Stimulated activated CD4-positive, alpha-beta T cell treated with anti-CD3 and anti-CD28 coated beads, Interleukin-1b, Interleukin-23, amount 100 ng/mL, for 4 hours (primary cell): ENCODE measurements at places on chromosomes 7 and 10.

GRCh38 chr10:132847416-132847777 is 61.5 kb upstream of the NKX6-2 start:
- DNase-seq: no peak

GRCh38 chr10:818526-819220 is 112.8 kb downstream of the LARP4B start:
- DNase-seq: no peak

- no peak for DNase-seq
Measured at GRCh38 chr10:77162697-77163096, 474.9 kb downstream of the KCNMA1 start.

DNA sequence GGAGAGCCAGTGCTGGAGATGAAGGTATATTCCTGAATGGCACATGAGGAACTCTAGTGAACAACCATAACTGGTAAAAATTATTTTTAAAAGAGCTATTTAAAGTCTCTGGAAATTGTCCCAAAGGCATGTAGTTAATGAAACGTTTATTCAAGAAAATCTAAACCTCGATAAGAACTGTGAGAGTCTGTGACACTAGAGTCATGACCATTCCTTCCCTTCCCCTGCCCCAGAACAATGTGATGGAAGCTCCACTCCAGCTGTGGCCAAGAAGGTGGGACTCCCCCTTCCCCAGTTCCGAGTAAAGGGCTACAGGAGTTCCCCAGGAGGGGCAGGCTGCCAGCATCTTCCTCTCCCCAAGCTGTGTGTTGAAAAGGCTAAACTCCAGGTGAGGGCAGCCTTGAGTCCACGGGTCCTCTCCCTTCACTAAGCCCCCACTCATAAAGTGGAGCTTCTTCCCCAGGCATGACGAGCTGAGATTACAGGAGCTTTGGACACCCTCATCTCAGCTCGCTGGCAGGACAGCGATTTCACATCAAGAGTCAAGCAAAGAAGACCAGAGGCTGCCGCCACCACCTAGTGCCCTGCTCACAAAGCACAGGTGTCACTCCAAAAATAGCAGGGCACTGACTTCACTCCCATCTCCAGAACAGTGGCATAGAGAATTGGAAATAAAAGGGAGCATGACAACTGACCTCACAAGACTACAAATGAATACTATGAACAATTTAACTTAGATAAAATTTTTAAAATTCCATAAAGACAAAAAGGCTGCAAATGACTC is 68.5 kb downstream of the NHLRC2 start:
- DNase-seq: no peak

DNA sequence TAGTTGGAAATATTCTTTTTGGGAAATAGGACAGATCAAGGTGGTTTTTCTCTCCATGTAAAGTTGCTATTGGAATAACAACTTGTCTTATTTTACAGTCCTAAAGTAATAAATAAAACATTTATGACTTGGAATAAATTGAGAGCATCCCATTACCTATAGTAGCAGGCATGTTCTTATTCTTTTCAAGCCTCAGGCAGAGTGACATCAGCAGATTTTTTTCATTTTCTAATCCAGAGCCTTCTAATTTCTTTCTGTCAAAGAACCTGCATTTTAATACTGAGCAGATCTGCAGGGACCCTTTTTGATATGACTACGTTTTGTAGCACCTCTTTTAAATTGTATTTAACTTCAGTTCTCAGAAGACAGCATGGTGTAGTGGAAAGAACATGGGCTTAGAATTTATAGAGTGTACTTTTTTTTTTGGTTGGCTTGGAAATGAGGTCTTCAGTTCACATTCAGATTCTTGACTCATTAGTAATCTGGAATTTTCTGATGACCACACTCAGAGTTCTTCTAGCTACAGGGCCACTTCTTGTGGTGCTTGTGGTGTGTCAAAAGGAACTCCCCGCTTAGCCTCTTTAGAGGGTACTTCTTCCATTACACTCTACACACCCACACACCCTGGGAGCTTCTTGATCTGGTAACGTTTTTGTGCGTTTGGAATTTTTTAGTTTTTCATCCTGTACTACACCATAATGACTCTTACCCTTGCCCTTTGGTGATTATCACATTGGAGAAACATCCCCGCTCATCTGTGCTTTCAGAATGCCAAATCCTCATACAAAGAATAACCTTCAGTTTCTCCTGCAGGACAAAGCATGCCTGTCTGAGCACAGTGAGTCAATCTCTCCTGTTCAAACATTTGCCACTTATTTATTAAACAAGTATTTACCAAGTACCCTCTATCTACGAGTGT is 34.6 kb downstream of the AGK start:
- peak; percentile 13 for DNase-seq

- no peak for DNase-seq
Measured at GRCh38 chr10:8803992-8804391, 749.5 kb downstream of the GATA3 start.

DNA sequence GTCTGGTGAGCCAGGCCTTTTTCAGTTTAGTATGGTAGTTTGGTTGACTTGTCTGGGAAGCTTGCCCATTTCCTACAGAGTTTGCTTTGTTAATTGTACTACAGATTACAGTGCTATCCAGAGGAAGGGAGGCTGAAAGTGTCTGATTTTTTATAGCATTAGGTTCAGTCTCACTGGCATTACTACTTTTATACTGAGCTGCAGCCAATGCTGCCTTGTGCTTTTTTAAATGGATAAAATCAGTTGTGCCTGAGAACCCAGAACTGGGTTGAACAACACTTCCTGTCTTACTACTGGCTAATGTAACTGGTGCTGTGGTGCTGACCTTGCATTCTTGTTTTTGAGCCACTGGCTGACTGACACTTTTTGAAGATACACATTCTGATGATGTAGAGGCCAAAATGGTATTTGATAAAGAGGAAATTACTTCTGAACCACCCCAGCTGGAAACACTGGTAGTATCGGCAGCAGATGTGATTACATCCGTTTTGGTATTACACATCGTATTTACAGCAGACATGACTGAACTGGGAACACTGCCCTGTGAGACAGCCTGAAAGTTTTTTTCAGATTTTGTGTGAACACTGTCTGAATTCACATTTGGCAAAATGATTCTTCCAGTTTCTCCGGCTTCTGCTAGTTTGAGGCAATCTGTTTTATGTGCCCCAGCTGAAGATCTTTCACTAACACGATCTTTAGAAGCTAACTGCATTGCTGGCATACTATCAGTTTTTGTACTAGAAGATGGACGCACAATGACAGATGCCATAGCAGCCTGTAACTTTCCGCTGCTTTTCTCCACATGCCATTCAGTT is 74.1 kb downstream of the NRBF2 start:
- no peak for DNase-seq

DNA sequence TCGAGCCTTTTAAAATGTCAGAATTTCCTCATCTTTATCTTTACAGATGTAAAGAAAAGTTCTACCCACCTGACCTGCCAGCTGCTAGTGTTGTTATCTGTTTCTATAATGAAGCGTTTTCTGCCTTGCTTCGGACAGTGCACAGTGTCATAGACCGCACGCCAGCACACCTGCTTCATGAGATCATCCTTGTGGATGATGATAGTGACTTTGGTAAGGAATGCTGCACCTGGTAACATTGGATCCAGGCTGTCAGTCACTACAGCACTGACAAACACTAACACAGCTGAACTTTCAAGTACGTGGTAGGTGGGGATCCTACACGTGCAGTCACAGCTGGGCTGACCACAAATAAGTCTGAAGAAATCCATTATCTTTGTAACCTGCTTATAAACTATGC is 77.6 kb downstream of the GALNT11 start:
- DNase-seq: no peak

DNA sequence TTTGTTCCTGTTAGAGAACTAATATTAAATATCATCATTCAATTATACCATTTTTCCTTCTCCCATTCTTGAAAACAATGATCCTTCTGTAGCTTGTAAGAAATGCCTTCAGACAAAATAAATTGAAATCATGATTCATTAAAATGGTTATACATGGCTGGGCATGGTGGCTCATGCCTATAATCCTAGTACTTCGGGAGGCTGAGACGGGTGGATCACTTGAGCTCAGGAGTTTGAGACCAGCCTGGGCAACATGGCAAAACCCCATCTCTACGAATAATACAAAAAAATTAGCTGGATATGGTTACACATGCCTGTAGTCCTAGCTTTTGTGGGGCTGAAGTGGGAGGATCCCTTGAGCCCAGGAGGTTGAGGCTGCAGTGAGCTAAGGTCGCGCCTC is 13.0 kb downstream of the CD36 start:
- DNase-seq: no peak

DNA sequence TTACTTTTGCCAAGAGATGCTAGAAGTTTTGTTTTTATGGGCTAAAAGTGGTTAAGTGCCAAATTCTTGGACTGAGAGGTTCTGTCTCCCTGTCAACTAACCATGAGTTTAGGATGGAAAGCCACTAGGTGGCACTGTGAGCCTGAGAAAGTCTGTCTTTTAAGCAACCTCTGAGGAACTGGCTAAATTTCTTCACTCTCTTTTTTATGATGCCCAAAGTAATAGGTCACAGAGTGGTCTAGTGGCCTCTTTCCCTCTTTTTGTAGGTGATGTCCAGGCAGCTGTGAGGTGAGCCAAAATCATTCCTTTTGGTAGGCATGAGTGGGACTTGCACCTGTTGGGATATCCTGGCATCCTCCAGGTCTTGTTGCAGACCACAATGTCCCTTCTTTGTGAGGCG is 56.8 kb downstream of the SND1 start:
- peak; percentile 62 for DNase-seq

DNA sequence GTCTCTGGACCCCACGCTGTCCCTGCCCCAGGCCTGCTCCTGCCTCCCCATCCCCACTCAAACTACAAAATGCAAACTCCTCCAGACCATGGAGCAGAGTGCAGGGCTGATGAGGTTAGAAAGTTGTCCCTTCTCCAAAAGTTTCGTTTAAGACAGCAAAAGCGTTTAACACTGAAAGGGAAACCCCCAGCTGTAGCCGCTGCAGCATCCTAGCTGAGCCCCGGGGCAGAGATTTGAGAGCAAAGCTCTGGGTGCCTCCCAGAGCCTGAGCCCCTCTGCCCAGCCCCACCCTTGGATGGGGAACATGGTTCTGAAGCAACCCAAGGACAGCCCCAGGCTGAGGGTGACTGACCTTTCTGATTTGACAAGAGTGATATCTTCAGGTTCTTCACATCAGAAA is 52.8 kb upstream of the ENO4 start:
- DNase-seq: no peak

DNA sequence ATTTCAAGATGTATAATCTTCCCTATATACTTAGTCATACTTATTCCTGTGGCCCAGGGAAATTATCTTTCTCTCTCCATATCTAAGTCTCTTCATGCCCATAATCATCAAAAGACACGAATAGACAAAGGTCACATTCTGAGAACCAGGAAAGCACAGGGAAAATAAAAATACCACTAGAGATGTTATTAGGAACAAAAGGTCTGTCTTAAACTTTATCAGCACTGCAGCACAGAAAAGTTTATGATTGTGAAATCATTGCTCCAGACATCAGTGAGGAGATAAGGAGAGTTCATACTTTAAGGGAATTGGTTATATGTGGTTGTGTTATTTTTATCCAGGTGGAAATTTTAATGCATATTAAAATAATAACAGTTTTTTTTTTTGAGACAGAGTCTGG is 974.6 kb upstream of the CELF2 start:
- DNase-seq: no peak
